ENCODE measurements at places on chromosomes 11 and 22.

DNA sequence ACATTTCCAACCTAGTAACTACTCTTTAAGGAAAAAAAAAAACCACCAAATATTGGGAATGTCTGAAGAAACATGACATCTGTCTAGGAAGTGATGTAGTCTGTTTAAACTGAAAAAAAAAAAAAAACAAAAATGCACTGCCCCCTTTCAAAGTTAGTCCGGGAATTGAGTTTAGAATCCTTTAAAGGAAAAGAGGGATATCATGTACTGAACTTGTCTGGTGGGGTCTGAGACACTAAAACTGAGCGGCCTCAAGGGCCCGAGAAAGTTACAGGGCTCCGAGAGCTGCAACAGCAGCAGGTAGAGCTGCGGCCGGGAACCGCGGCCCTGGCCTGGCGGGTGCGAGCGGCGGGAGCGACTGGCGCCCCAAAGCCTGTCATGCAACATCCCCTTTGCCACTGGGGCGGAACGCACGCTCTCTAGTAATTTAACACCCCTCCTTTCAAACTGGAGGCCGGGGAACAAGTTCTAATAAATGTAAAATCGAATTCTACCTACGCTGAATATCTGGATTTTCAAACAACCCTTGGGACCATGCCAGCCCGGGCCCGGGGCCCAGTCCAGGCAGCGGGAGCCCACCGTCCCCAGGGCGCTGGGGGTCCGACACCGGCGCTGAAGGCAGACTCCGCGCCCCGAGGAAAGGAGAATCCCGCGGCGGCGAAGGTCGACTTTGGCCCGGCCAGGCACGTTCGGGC, 736 bp downstream of the RDX start:
- peak; percentile 20 for DNase-seq

- no peak for DNase-seq
These were observed 9.9 kb downstream of the RGL4 start for GRCh38 chr22:23700706-23701105.

- no peak for DNase-seq
These were observed 16.7 kb upstream of the OR9Q1 start for GRCh38 chr11:58006940-58007339.

GRCh38 chr11:2249189-2249916, 21.0 kb downstream of the ASCL2 start:
- DNase-seq, result no peak

GRCh38 chr11:70270877-70271648, 573 bp downstream of the PPFIA1 start:
- peak; percentile 17 for DNase-seq

Data from activated CD4-positive, alpha-beta T cell treated with anti-CD3 and anti-CD28 coated beads for 24 hours (primary cell).